ENCODE measurements at places on chromosomes 4 and X. TPM values are rescaled to one million over a fixed set of nuclear protein-coding genes. Genes with fewer than 3 reads are reported as not detected.

DNA sequence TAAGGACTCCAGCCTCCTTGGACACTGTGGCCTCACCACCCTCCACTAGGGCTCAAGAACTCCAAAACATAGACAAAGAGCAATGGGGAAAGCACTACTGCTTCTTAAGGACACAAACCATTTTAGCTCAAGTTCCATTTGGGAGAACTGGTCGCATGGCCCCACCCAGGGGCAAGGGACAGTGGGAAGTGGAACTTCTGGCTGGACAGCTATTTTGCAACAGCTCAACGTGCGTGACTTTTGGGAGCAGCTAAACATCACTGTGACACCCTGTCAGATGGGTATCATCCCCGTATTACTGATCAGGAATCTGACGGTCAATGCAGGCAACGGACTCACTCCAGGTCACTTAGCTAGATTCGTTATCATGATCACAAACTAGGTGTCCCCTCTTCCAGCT lies 9.0 kb upstream of the GLOD5 start:
- no peak overlapping the region for H3K4me3 ChIP-seq
- no peaks in the 10 kb centered on the region for H3K36me3 ChIP-seq
- H3K27ac ChIP-seq: no peak overlapping the region
- H3K4me1 ChIP-seq: no peaks in the 10 kb centered on the region

- DNase-seq: no peak
- H3K36me3 ChIP-seq: no peaks in the 10 kb centered on the region
- peak overlapping the region; percentile 21 for H3K27ac ChIP-seq
- H3K4me1 ChIP-seq: peaks cover 17% of the 10 kb centered on the region
- H3K27me3 ChIP-seq: peaks cover 7% of the 10 kb centered on the region
- no peak overlapping the region for H3K4me3 ChIP-seq
Measured at GRCh38 chr4:74531963-74532794, 87.2 kb downstream of the AREG start.

DNA sequence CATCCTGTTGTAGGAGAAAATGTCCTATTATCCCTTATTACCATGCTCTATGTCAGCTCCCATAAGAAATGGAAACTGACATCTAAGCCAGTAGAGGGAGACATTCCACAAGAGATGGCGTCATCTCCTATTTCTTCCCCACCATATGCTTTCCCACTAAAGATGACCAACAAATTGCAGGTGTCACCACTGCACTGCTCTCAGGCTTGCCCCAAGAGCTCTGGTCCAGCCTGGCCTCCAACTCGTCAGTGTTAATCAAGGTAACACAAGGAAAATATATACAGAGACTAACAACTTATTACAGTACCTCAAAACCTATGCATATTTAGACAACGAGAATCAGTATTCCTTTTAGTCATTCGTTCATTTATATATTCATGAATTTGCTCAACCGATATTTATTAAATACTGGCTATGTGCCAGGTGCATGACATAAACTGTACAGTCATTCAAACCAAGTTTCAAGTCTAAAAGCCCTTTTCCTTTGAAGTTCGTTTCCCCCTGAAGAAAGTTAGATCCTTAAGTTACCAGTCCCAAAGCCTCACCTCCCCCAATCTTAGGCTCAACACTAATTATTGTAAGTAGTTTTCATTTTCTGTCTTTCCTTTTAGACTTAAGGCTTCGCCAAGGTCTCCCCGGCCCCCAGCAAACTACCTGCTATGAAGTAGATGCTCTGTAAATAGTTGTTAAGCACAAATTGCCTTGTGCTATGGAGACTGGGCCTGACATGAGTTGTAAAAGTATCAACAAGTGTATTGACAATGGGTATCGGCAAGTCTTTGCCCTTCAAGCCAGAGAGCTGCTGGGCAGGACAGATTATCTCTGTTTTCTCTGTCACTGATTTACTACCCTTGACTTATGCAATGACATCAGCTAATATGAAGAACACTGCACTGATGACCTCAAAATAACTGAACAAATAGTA lies 3.1 kb upstream of the FGB start:
- peaks cover 3% of the 10 kb centered on the region for H3K27me3 ChIP-seq
- no peak overlapping the region for H3K4me3 ChIP-seq
- no peak overlapping the region for H3K27ac ChIP-seq
- H3K4me1 ChIP-seq: no peaks in the 10 kb centered on the region

DNA sequence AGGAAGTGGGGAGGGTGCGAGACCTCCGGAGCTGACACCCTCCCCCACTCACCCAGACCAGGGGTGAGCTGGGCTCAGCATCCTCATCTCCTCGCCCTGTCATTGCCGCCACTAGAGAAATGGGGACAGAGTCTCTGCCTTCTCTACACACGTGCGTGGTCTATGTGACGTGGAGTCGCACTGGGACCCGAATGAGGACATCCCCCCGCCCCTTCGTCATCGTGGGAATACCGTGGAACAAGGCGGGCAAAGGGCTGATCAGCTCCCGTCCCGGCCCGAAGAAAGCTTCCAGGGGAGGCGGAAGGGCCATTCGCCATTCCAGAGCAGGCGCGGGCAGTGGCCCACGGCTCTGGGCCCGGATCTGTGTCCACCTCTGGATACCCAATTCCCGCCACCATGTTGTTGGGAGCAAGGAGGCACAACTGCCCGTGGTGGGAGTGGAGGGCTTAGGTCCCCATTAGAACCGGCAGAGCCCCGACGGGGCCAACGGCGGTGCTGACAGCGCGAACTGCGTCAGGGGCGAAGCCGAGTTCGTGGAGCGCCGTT lies 12.0 kb downstream of the HMX1 start:
- DNase-seq: no peak
- H3K4me1 ChIP-seq: peaks cover 15% of the 10 kb centered on the region
- no peaks in the 10 kb centered on the region for H3K36me3 ChIP-seq
- H3K27me3 ChIP-seq: peaks cover 90% of the 10 kb centered on the region
- H3K27ac ChIP-seq: peak overlapping the region; percentile 61

GRCh38 chr4:127124919-127125318 lies 507.8 kb upstream of the INTU start:
- no peak overlapping the region for H3K27ac ChIP-seq
- no peak for DNase-seq
- H3K36me3 ChIP-seq: no peaks in the 10 kb centered on the region
- H3K4me1 ChIP-seq: no peaks in the 10 kb centered on the region
- no peak overlapping the region for H3K4me3 ChIP-seq
- H3K27me3 ChIP-seq: no peaks in the 10 kb centered on the region

DNA sequence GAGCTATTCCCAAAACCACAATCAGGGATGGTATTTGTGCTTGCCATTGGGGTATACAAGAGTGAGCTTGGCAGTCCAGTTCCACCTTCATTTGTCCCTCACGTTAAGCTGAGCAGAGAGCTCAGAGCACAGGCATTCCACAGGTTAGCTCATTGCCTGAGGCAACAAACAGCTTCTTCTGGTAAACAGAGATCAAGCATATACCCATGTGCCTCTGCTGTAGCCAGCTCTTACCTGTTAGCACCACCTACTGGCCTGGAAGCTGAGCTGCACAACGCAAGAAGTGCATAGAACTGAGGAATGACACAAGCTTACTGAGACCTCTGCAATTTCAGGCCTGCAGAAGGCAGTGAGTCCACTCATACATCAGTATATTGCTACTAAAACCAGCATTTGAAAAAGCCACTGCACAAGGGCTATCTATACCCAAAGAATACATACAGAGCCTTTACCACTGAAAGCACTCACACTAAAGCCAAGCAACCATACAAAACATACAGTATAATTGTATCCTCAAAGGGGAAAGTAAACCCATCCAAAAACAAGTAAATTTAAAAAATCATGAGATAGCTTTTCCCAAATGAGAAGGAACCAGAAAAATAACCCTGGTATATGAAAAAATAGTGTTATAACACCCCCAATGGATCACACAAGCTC lies 258.3 kb upstream of the GABRA2 start:
- no peak overlapping the region for H3K27ac ChIP-seq
- DNase-seq: no peak
- H3K4me1 ChIP-seq: no peaks in the 10 kb centered on the region
- H3K27me3 ChIP-seq: no peaks in the 10 kb centered on the region
- no peaks in the 10 kb centered on the region for H3K36me3 ChIP-seq

GRCh38 chr4:24675721-24676389 lies 91.5 kb upstream of the DHX15 start:
- peaks cover 4% of the 10 kb centered on the region for H3K27me3 ChIP-seq
- no peak overlapping the region for H3K27ac ChIP-seq

DNA sequence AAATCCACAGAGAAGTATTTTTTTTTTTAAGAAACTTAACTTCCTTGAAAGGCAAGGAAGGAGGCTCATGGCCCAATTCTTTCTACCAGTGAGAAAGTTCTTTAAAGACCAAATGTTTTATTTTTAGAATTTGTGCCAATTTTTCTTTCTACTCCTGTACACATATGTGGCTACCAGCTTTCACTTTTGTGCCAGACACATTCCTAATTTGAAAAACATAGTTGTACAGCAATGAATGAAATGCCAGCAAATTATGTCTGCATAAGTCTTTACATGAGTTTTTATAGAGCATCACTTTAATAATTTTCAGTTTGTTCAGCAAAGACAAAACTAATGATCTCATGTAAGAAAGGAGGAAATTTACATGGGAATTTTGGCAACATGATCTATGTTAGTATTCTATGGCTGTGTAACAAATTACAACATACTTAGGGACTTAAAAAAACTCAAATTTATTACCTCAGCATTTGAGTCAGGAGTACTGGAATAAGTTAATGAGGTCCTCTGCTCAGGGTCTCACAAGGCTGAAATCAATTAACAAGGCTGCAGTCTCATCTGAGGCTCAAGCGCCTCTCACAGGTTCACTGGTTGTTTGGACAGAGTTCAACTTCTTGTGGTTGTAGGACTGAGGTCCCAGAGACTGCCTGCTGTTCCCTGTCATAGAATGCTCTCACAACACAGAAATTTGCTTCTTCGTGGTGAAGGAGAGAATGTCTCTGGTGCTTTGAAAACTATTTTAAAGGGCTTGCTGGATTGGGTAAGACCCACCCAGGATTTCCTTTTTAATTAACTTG lies 678.2 kb upstream of the FAM241A start:
- no peak for DNase-seq
- no peaks in the 10 kb centered on the region for H3K4me1 ChIP-seq
- H3K4me3 ChIP-seq: no peak overlapping the region
- H3K27me3 ChIP-seq: no peaks in the 10 kb centered on the region
- no peak overlapping the region for H3K27ac ChIP-seq

PDE6B gene
- 12.2 TPM for total RNA-seq

DNA sequence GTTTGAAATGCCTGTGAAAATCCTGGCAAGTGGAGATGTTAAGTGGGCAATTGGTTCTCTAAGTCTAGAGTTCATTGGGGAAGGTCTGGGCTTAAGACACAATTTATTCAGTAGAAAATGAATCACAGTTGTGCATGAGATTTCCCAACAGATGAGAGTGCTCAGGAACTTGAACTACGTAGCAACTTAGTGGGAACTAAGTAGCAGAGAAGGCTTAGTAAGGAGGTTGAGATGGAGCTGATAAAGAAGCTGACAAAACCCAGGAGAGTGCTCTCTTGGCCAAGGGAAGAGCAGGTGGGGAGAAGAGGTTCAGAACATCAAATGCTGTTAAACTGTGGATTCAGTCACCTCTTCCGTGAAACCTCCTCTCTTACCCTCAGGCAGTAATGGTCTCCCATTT lies 33.0 kb downstream of the AFF1 start:
- no peak for DNase-seq
- no peak overlapping the region for H3K4me3 ChIP-seq
- H3K4me1 ChIP-seq: peaks cover 25% of the 10 kb centered on the region
- no peak overlapping the region for H3K27ac ChIP-seq

DNA sequence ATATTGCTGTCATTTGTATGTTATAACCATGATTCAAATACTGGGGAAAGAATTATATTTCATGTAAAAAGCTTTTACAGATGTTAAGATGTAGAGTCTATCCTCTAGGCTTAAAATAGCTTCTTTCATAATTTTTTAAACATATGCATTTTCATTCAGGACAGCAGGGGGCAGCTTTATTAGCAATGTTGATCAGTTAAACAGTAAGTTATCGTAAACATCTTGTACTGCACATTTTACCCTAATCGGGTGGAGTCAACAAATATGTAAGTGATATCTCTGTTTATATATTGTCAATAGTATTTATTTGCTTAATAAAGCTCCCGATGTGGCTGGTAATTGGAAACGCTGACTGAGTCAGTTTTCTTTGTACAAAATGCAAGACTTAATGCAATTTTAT lies 142.5 kb upstream of the MED14 start:
- H3K36me3 ChIP-seq: no peaks in the 10 kb centered on the region
- H3K27me3 ChIP-seq: no peaks in the 10 kb centered on the region
- no peak for DNase-seq

DNA sequence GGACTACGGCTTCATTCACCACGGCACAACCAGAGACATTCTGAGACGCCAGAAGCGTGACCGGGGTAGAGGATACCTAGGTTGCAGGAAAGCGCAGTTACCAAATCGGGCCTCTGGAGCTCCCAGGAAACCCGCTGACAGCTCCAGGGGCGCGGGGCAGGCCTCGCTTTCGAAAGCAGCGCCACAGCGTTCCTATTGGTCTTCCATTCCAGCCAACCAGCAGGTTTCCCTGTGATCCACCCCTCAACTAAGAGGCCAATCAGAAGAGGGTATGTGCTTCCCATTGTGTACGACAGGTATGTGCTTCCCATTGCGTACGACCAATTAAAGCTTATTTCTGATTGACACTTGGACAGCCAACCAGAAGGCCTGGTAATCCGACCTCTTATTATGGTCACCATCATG lies 14.9 kb downstream of the SNX12 start:
- DNase-seq: no peak
- H3K27me3 ChIP-seq: no peaks in the 10 kb centered on the region
- no peak overlapping the region for H3K27ac ChIP-seq
- no peaks in the 10 kb centered on the region for H3K4me1 ChIP-seq

DNA sequence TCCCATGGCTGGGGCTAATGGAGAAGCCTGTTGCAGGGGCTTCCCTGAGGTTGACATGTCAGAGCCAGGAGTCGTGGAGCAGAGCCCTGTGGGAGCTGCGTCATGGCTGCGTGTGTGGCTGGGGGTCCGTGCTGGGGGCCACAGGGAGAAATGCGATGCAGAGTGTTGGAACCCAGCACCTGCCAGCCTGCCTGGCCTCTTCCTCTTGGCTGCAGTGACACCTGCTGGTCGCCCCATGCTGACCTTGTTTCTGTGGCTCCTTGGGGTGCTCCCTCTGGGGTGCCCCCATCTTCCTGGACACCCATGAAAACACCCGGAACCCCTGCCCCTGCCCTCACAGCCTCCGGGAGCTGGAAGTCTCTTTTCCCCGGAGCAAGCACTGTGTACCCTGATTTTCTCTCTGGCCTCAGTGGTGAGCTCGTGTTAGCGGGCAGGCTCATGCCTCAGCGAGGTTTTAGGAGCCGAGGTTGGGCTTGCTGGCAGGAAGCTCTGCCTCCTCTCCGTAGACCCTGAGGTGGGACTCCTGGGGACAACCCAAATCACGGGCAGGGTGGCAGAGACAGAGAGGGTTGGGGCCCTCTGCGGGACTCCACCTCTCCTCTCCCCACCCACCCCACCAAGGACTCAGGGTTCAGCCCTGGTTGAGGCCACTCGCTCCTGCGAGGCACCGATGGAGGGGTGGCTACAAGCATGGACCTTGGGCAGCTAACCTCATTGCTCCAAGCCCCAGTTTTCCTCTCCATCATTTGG lies 103.7 kb downstream of the SORCS2 start:
- peaks cover 14% of the 10 kb centered on the region for H3K4me1 ChIP-seq
- DNase-seq: no peak
- H3K36me3 ChIP-seq: no peaks in the 10 kb centered on the region

GRCh38 chr4:123506011-123506695 lies 109.6 kb downstream of the SPRY1 start:
- H3K4me3 ChIP-seq: peak overlapping the region; percentile 94
- H3K27me3 ChIP-seq: no peaks in the 10 kb centered on the region
- H3K36me3 ChIP-seq: no peaks in the 10 kb centered on the region
- H3K4me1 ChIP-seq: peaks cover 40% of the 10 kb centered on the region

GYPE gene
- not detected for total RNA-seq
